ENCODE measurements at places on chromosomes 7 and 10. TPM values are rescaled to one million over a fixed set of nuclear protein-coding genes. Genes with fewer than 3 reads are reported as not detected.

GRCh38 chr10:6119962-6120361 lies 31.1 kb downstream of the RBM17 start:
- H3K4me1 ChIP-seq = no peaks in the 10 kb centered on the region
- no peak overlapping the region for H3K27ac ChIP-seq
- no peak overlapping the region for H3K4me3 ChIP-seq
- H3K36me3 ChIP-seq = peaks cover 17% of the 10 kb centered on the region
- no peak for DNase-seq

GRCh38 chr10:26543567-26544306 lies 105.6 kb downstream of the APBB1IP start:
- peaks cover 12% of the 10 kb centered on the region for H3K4me1 ChIP-seq
- DNase-seq = no peak
- no peak overlapping the region for H3K4me3 ChIP-seq
- H3K27ac ChIP-seq = peak overlapping the region; percentile 31

DNA sequence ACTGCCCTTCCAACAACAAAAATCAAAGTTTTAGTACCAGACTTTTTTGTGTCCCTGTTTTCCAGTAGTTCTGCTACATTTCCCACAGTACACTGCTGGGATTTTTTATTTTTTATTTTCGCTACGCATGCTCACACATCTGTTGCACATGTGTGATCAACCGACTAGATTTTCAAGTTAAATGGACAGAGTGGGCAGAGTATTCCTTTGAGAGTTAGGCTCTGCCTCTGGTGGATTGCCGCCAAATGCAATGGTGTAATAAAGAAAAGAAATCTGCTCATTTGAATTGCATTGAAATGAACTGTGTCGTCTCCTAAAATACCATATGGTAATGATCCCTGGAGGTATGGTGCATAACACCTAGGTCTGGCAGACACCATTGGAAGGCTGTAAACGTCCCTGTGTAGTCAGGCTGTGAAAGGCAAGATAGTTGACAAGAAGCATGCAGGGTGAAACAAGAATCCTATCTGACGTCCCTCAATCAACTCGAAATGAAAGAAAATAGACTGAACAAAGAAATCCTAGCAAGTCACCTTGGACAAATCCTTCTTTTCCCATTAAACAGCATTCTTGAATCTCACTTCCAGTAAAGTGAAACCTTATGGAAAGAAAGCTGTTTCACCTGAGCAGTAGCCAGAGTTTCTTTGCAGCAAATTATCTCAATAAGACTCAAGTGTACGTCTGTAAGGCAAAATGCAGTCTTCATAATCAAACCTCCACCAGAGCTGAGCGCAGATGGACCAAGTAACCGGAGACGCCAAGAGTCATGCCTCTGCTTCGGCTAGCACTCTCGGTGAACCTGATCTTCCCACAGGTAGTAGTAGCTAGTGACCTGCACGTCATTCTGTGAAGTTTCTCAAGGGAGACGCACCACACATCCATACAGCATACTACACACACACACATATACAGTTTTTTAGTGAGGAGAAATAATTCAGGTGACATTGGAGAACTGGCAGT lies 357.3 kb downstream of the CRPPA start:
- H3K27me3 ChIP-seq = no peaks in the 10 kb centered on the region
- no peak for DNase-seq
- no peak overlapping the region for H3K4me3 ChIP-seq
- no peaks in the 10 kb centered on the region for H3K36me3 ChIP-seq
- H3K4me1 ChIP-seq = no peaks in the 10 kb centered on the region

- no peaks in the 10 kb centered on the region for H3K27me3 ChIP-seq
- H3K4me1 ChIP-seq = no peaks in the 10 kb centered on the region
- H3K36me3 ChIP-seq = no peaks in the 10 kb centered on the region
Measured at GRCh38 chr10:106506526-106507283, 657.8 kb downstream of the SORCS1 start.

UTF1 gene
- total RNA-seq = not detected

- H3K27ac ChIP-seq = no peak overlapping the region
- H3K27me3 ChIP-seq = no peaks in the 10 kb centered on the region
- no peaks in the 10 kb centered on the region for H3K4me1 ChIP-seq
- DNase-seq = no peak
- no peak overlapping the region for H3K4me3 ChIP-seq
Measured at GRCh38 chr7:17558558-17559332, 260.3 kb downstream of the AHR start.

DNA sequence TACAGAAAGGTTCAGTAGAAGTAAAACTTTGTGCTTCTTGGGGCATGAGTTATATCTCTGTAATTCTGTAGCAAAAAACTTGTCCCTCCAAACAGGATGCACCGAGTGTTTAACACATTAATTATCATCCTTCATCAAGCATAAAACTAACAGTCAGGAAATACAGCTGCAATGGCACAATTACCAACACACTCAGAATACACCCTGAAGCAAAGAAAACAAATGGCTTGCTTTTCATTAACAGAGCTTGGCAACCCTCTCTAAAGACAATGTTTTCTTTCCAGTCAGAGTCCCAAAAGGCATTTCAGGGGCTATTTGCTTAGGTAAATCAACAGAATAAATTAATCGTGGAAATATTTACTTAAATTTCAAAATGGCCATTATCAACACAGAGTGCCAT lies 107.7 kb downstream of the ICA1 start:
- no peak overlapping the region for H3K4me3 ChIP-seq
- peaks cover 20% of the 10 kb centered on the region for H3K4me1 ChIP-seq
- H3K27me3 ChIP-seq = no peaks in the 10 kb centered on the region
- no peaks in the 10 kb centered on the region for H3K36me3 ChIP-seq
- DNase-seq = no peak

MMRN2 gene
- total RNA-seq = 0.47 TPM

- no peak overlapping the region for H3K27ac ChIP-seq
- no peak for DNase-seq
- H3K36me3 ChIP-seq = no peaks in the 10 kb centered on the region
- H3K4me3 ChIP-seq = no peak overlapping the region
Measured at GRCh38 chr7:14999331-14999730, 96.8 kb upstream of the DGKB start.

DNA sequence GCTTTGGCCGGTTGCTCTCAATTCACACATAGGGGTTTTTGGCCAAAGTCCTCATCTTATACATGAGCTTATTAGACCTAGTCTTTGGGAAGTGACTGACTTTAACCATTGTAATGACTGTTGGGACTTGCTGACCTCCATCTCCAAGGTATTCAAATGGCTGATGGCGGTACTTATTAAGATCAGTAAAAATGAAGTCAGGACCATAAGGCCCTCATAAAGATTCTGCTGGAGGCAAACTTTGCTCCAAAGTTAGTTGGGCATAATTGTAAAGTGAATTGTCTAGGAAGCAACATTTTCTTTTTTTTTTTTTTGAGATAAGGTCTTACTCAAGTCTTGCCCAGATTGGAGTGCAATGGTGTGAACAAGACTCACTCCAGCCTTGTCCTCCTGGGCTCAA lies 76.3 kb upstream of the MKLN1 start:
- no peaks in the 10 kb centered on the region for H3K36me3 ChIP-seq
- H3K4me1 ChIP-seq = no peaks in the 10 kb centered on the region
- H3K4me3 ChIP-seq = no peak overlapping the region
- no peaks in the 10 kb centered on the region for H3K27me3 ChIP-seq

- H3K36me3 ChIP-seq = no peaks in the 10 kb centered on the region
- no peak overlapping the region for H3K27ac ChIP-seq
- no peaks in the 10 kb centered on the region for H3K4me1 ChIP-seq
Measured at GRCh38 chr10:100333661-100334440, 3.8 kb upstream of the PKD2L1 start.

DNA sequence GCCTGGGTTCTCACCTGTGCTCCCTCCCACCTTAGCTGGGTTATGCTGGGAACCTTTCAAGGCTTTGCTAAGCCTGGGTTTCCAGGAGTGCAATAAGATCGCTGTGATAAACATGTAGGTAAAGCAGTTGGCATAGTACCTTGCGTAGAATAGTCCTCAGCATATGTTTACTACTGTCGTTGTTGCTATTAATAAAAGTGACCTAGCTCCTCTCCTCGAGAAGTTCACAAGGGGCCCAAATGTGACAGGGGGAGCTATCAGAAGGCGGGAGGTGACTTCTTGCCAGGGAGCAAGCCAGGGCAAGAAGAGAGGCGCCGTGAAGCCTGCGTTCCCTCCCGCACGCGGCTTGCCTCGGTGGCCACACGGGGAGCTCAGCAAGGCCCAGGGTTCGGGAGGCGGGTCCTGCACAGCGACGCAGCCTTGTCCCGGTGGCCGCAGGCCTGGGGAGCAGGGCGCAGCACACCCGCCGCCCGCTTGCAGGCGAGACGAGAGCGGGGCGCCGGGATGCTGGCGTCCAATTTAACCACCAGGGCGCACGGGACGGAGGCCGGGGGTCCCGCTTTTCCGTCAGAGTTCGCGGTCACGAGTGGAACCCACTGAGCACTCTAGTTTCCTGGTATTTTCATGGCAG lies 106.2 kb downstream of the SNX10 start:
- H3K4me1 ChIP-seq = peaks cover 14% of the 10 kb centered on the region
- no peak for DNase-seq
- no peak overlapping the region for H3K27ac ChIP-seq
- peak overlapping the region; percentile 36 for H3K4me3 ChIP-seq

SAMD9L gene
- 8.5 TPM for total RNA-seq
